Gastroesophageal sphincter (tissue), 4 donors: ENCODE measurements at places on chromosomes 5 and 9. TPM values are rescaled to one million over a fixed set of nuclear protein-coding genes. Genes with fewer than 3 reads are reported as not detected.

The GPX8 gene
- total RNA-seq: 32.7 TPM

The CCDC183 gene
- 1.4 TPM for total RNA-seq

The SH3PXD2B gene
- total RNA-seq: 40.2 TPM

The SLC23A1 gene
- total RNA-seq: not detected

- peak; percentile 19 for ATAC-seq
Observed at GRCh38 chr9:94166976-94167346, 82.7 kb downstream of the PTPDC1 start.

DNA sequence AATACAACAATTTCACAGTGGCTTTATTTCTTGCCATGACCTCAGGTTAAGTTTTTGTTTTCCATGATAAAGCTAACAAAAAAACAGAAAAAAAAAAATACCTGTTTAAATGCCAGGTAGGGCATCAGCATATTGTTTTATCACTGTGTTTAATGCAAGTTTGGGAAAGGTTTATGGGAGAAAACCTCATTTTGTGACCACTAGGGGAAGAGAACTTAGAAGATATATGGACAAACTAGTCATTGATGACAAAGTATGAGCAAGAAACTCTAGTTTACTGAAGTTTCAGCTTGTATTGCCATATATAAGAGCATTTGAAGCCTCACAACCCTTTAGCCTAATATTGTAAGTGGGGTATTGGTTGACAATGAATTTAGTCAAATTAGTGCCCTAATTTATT, 1431.4 kb upstream of the CDH18 start:
- no peak for ATAC-seq
